ENCODE measurements at places on chromosomes 7 and 10. TPM values are rescaled to one million over a fixed set of nuclear protein-coding genes. Genes with fewer than 3 reads are reported as not detected.

The LIPM gene
- not detected for total RNA-seq

The ATG9B gene
- 29.9 TPM for total RNA-seq

GRCh38 chr10:127012769-127013152, 107.5 kb downstream of the DOCK1 start:
- H3K27me3 ChIP-seq, result no peaks in the 10 kb centered on the region
- no peaks in the 10 kb centered on the region for H3K36me3 ChIP-seq
- H3K4me3 ChIP-seq, result no peak overlapping the region
- DNase-seq, result no peak
- H3K4me1 ChIP-seq, result no peaks in the 10 kb centered on the region

The ZSCAN25 gene
- 40.4 TPM for total RNA-seq

The POLD2 gene
- total RNA-seq, result 48.7 TPM

DNA sequence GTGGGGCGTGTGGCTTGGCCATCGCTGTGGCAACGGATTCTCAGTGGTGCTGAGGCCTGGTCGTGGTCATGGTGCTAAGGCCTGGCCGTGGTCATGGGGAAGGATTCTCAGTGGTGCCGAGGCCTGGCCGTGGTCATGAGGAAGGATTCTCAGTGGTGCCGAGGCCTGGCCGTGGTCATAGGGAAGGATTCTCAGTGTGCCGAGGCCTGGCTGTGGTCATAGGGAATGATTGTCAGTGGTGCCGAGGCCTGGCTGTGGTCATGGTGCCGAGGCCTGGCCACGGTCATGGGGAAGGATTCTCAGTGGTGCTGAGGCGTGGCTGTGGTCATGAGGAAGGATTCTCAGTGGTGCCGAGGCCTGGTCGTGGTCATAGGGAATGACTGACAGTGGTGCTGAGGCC, 327.9 kb downstream of the ADARB2 start:
- H3K36me3 ChIP-seq, result no peaks in the 10 kb centered on the region
- no peak for DNase-seq
- H3K4me3 ChIP-seq, result no peak overlapping the region
- H3K27ac ChIP-seq, result no peak overlapping the region

GRCh38 chr7:148011753-148012152, 578.8 kb upstream of the C7orf33 start:
- no peak overlapping the region for H3K27ac ChIP-seq
- H3K4me3 ChIP-seq, result no peak overlapping the region
- no peaks in the 10 kb centered on the region for H3K27me3 ChIP-seq
- no peaks in the 10 kb centered on the region for H3K4me1 ChIP-seq

- no peaks in the 10 kb centered on the region for H3K36me3 ChIP-seq
- DNase-seq, result no peak
- no peak overlapping the region for H3K4me3 ChIP-seq
Observed at GRCh38 chr10:31101123-31101522, 69.5 kb upstream of the ZNF438 start.

The PIP gene
- total RNA-seq, result not detected

GRCh38 chr7:105876964-105877601, 684 bp upstream of the ATXN7L1 start:
- H3K27me3 ChIP-seq, result no peaks in the 10 kb centered on the region
- H3K4me3 ChIP-seq, result peak overlapping the region; percentile 44
- peaks cover 52% of the 10 kb centered on the region for H3K4me1 ChIP-seq

- no peak overlapping the region for H3K4me3 ChIP-seq
- no peaks in the 10 kb centered on the region for H3K4me1 ChIP-seq
- H3K27me3 ChIP-seq, result no peaks in the 10 kb centered on the region
- H3K36me3 ChIP-seq, result no peaks in the 10 kb centered on the region
- DNase-seq, result no peak
Observed at GRCh38 chr7:140972876-140973829, 41.6 kb downstream of the MRPS33 start.

DNA sequence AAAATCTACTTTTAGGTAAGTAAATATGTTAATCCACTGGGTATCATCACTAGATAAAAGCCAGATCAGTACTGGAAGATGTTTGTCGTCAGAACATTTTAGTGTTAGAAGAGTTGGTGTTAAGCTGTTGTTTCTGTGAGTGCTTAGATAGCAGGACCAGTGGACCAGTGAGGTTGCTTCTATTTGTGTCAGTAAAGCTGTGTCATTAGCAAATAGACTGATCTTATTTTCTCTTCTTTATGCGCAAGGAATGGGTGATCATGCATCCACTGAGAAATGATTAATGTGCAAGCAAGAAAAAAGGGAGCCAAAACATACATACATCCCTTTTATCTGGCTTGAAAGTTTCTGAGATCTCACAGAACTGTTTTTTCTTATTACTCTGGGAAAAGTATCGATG, 42.6 kb downstream of the EXOC4 start:
- H3K27me3 ChIP-seq, result no peaks in the 10 kb centered on the region
- no peaks in the 10 kb centered on the region for H3K36me3 ChIP-seq
- no peak overlapping the region for H3K27ac ChIP-seq
- H3K4me3 ChIP-seq, result no peak overlapping the region
- peaks cover 5% of the 10 kb centered on the region for H3K4me1 ChIP-seq
- no peak for DNase-seq

DNA sequence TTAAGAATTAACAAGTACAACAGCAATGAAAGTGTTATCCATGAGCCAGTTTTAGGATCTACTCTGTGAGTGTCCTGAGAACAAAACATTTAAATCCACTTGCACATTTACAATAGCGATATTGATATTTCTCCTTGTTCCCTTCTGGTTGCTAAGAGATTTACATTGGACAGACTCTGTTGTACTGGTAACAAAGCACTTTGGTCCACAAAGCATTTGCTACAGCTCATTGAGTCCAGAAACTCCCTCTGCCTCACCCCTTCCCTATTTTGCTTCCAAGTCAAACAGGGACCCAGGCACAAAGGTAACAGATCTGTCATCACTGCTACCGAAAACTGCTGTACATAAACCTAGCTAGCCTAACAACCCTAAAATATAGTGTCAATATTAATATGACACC, 2.1 kb downstream of the ANK3 start:
- no peaks in the 10 kb centered on the region for H3K36me3 ChIP-seq
- no peaks in the 10 kb centered on the region for H3K4me1 ChIP-seq
- no peaks in the 10 kb centered on the region for H3K27me3 ChIP-seq
- H3K27ac ChIP-seq, result no peak overlapping the region
- no peak for DNase-seq
- H3K4me3 ChIP-seq, result no peak overlapping the region

- no peak overlapping the region for H3K27ac ChIP-seq
- H3K36me3 ChIP-seq, result peaks cover 23% of the 10 kb centered on the region
- H3K4me3 ChIP-seq, result no peak overlapping the region
- H3K27me3 ChIP-seq, result no peaks in the 10 kb centered on the region
Observed at GRCh38 chr10:3126741-3127346, 45.7 kb downstream of the PITRM1 start.

The NYAP1 gene
- 0.38 TPM for total RNA-seq

The H2BK1 gene
- total RNA-seq, result 6.9 TPM

DNA sequence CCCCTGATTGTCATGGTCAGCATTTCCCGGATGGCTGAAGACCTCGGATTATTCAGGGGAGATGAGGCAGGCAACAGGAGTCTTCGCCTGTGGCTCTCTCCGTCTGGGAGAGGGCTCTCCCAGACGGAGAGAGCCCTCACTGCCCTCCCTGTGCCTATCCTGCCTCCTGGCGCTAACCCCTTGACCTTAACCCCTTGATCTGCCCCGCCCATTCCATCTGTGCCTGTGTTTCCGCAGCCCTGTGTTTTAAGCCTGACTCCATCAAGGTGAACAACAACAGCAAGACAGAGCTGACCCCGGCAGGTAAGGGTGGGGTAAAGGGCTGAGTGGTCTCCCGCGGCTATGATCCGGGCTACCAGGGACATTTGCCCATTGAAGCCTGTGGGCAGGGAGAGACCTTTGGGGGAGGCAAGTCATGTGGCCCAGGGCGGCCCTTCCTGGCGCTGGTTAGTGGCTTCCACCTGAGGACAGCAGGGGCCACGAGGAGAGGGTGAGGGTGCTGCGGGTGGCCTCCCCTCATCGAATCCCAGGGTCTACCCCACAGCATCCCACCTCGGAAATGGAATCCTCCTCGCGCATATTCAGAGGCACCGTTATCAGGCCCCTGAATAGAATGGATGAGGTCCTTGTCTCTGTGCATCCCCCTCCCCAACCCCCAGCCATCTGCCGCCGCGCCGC, 4.2 kb upstream of the MUC12 start:
- no peak for DNase-seq
- no peaks in the 10 kb centered on the region for H3K36me3 ChIP-seq
- no peak overlapping the region for H3K27ac ChIP-seq
- peaks cover 38% of the 10 kb centered on the region for H3K27me3 ChIP-seq
- H3K4me3 ChIP-seq, result peak overlapping the region; percentile 47
- H3K4me1 ChIP-seq, result peaks cover 21% of the 10 kb centered on the region

The PLAU gene
- total RNA-seq, result 0.91 TPM

DNA sequence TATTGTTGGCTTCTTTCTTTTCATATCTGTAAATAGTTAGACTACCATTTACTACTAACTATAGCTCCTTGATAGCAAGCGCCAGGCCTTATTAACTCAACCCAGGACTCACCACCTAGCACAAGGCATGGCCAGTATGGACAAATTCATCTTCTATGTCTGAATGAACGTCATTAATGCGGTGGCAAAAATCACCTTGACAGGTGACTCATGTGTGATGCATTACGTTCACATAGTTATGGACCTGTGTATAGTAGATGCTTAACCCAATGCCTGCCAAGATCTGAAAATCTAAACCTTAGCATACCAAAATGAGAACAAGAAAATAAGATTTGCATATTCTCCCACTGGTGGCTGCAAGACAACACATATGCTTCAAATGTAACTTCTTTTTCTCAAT, 300.8 kb downstream of the PARD3 start:
- no peaks in the 10 kb centered on the region for H3K4me1 ChIP-seq
- no peak overlapping the region for H3K27ac ChIP-seq
- H3K36me3 ChIP-seq, result no peaks in the 10 kb centered on the region
- no peak overlapping the region for H3K4me3 ChIP-seq

The ACHE gene
- total RNA-seq, result not detected

GRCh38 chr7:69674701-69675182, 76.5 kb downstream of the AUTS2 start:
- H3K27me3 ChIP-seq, result no peaks in the 10 kb centered on the region
- H3K4me1 ChIP-seq, result no peaks in the 10 kb centered on the region
- H3K36me3 ChIP-seq, result no peaks in the 10 kb centered on the region
- no peak overlapping the region for H3K4me3 ChIP-seq

The RP9 gene
- 17.7 TPM for total RNA-seq

- no peaks in the 10 kb centered on the region for H3K27me3 ChIP-seq
- peaks cover 4% of the 10 kb centered on the region for H3K36me3 ChIP-seq
- no peak overlapping the region for H3K4me3 ChIP-seq
- no peak for DNase-seq
- H3K4me1 ChIP-seq, result no peaks in the 10 kb centered on the region
Observed at GRCh38 chr10:112546474-112546873, 99.5 kb downstream of the VTI1A start.

DNA sequence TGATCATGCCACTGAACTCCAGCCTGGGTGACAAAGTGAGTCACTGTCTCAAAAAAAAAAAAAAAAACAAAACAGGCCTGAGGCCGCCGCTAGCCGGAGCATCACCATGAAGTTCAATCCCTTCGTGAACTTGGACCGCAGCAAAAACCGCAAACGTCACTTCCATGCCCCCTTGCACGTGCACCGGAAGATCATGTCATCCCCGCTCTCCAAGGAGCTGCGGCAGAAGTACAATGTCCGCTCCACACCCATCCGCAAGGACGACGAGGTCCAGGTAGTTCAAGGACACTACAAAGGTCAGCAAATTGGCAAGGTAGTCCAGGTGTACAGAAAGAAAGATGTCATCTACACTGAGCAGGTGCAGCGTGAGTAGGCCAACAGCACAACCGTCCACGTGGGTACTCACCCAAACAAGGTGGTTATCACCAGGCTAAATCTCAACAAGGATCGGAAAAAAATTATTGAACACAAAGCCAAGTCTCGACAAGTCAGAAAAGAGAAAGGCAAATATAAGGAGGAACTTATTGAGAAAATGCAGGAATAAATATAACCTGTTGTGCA, 17.5 kb upstream of the RUFY2 start:
- no peaks in the 10 kb centered on the region for H3K36me3 ChIP-seq
- no peak for DNase-seq
- H3K4me1 ChIP-seq, result peaks cover 8% of the 10 kb centered on the region
- no peaks in the 10 kb centered on the region for H3K27me3 ChIP-seq
- H3K4me3 ChIP-seq, result no peak overlapping the region

The PKD2L1 gene
- total RNA-seq, result not detected

- H3K36me3 ChIP-seq, result no peaks in the 10 kb centered on the region
- no peak overlapping the region for H3K27ac ChIP-seq
- no peaks in the 10 kb centered on the region for H3K4me1 ChIP-seq
- H3K27me3 ChIP-seq, result no peaks in the 10 kb centered on the region
- no peak for DNase-seq
Observed at GRCh38 chr10:102832987-102833386, 4.2 kb downstream of the CYP17A1 start.

- no peaks in the 10 kb centered on the region for H3K4me1 ChIP-seq
- no peak for DNase-seq
- no peak overlapping the region for H3K4me3 ChIP-seq
- H3K27ac ChIP-seq, result no peak overlapping the region
- H3K36me3 ChIP-seq, result peaks cover 37% of the 10 kb centered on the region
Observed at GRCh38 chr10:112168733-112169132, 14.8 kb downstream of the GPAM start.

- peaks cover 24% of the 10 kb centered on the region for H3K4me1 ChIP-seq
- DNase-seq, result peak; percentile 66
- no peak overlapping the region for H3K4me3 ChIP-seq
- H3K36me3 ChIP-seq, result peaks cover 5% of the 10 kb centered on the region
- H3K27me3 ChIP-seq, result no peaks in the 10 kb centered on the region
Observed at GRCh38 chr10:110137142-110137545, 70.3 kb upstream of the MXI1 start.

The CALML5 gene
- not detected for total RNA-seq

DNA sequence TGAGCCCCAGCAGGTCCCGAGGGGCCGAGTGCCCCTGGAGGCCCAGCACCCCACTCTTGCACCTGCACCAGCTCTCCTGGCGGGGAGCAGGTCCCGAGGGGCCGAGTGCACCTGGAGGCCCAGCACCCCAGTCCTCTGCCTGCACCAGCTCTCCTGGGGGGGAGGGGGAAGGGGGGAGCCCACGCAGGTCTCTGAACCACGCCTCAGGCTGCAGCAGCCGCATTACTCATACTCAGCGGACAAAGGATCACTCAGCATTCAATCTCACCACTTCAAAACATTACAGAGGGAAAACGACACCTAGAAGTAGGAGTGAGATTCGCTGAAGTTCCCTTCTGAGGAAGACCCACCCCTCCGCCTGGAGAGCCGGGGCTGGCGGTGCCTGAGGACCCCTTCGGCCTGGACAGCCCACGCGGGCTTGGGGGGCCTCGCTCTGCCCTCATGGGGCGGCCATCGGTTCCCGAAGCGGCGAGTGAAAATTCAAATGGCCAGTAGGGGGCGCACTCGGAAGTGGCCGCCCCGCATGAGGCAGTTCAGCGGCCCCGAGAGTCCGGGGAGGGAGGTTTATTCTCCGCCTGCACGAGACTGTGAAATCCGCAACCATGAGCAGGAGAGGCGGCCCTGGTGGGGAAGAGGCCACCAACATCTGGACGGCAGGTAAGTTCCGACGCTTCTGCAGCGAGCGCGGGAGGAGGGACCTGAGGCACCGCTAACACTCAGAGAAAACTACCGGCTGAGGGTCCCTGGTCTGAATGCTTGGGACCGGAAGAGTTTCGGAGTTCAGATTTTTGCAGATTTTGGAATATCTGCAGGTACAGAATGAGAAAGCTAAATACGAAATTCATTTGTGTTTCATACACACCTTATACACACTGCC, 1.1 kb upstream of the GPER1 start:
- peaks cover 10% of the 10 kb centered on the region for H3K4me1 ChIP-seq
- H3K36me3 ChIP-seq, result no peaks in the 10 kb centered on the region
- DNase-seq, result peak; percentile 58
- H3K27me3 ChIP-seq, result no peaks in the 10 kb centered on the region

GRCh38 chr10:43122096-43122495, 16.1 kb upstream of the CSGALNACT2 start:
- H3K27ac ChIP-seq, result no peak overlapping the region
- H3K4me1 ChIP-seq, result peaks cover 21% of the 10 kb centered on the region
- no peaks in the 10 kb centered on the region for H3K36me3 ChIP-seq
- no peak overlapping the region for H3K4me3 ChIP-seq
